ENCODE measurements at places on chromosomes 3 and 15. TPM values are rescaled to one million over a fixed set of nuclear protein-coding genes. Genes with fewer than 3 reads are reported as not detected.
A peak's percentile ranks its signal among the peaks of the same experiment; 100 is the strongest.

DNA sequence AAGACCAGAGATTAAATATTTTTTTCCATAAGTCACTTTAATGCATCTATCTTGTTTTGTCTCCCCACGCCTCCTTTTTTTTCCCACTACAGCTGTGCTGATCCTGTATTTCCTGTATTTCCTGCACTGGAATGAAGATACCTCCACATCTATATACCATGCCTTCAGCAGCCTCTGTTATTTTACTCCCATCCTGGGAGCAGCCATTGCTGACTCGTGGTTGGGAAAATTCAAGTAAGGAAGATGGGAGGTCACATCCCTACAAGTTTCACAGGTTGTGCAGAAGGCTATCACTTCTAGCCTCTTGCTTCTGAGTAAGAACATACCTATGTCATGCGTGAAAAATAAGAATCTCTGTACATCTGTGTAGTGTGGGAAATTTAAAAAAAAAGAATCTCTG lies 3.1 kb downstream of the SLC15A2 start:
- DNase-seq: no peak

Gene CELSR3
- total RNA-seq: 5.8 TPM

Gene RAB8B
- total RNA-seq: 20.5 TPM

Gene CCR8
- not detected for total RNA-seq

Gene PAK2
- total RNA-seq: 54.0 TPM

GRCh38 chr3:88641033-88641604 lies 466.3 kb upstream of the EPHA3 start:
- no peak for DNase-seq

DNA sequence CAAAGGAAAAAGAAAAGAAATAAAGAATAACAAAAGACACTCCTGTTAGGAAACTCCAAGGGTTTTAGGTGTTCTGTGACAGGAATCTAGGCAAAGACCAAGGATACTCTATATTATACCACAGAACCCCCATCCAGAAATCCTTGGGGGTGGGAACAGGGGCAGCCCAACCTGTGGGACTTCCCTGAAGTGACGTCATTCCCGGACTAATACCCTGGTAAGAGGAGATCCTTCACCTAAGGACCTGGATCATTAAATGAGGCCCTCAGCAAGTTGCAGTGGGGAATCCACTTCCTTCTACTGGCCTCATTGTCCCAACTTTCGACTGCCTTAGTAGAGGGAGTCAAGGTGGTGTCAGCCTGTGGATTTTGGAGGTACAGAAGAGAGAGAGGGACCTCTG lies 41.1 kb upstream of the ZNF148 start:
- no peak for DNase-seq

Gene CCDC54
- not detected for total RNA-seq

DNA sequence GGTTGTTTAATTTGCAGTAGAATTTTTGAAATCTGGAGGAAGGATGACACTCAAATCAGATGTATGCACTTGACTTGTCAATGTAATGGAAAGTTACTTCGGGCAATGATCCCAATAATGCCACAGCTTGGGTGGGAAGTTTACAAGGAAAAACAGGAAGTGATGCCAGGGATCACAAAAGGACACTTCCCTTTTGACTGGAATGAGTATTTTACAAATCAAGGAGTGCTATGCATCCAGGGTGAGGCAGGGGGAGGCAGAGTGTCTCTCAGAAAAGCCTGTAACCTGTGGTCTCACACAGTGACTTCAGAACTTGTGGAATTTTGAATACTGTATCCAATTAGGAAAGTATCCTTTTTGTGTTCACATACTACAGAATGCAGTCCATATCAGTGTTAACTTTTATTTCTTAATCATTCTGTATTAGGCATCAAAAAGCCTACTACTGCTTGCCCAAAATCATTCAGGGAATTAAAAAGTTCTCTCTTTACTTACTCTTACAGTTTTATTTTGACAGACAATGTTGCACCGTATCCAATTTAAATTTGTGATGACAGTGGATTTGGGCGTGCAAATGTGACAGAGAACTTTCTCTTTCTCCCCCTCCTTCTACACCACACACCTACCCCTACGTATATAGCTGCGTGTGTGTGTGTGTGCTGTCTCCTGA lies 445.1 kb downstream of the MECOM start:
- peak; percentile 86 for DNase-seq

Gene GOLGA8G
- not detected for total RNA-seq

GRCh38 chr3:77648664-77649063 lies 608.8 kb downstream of the ROBO2 start:
- DNase-seq: no peak

DNA sequence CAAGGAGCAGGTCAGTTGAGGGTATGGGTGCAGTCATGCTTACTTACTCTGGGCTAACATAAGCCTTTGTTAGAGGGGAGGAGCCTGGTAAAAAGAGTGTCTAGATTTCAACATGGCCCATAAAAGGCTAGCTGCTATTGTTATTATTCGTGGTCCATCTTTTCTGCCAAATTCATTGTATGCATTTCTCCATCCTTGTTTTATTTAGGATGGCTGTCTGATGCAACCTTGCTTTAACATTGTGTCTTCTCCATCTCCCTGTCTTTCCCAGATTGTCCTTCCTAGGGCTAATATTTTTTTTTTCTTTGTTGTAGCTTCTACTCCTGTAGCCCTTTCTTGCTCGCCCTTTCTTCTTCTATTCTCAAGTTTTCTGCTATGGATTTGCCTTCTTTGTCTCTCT lies 12.6 kb downstream of the RBMS3 start:
- DNase-seq: no peak

- no peak for DNase-seq
These were observed 94.7 kb downstream of the LRRC28 start for GRCh38 chr15:99345832-99346462.

Gene ALCAM
- 102 TPM for total RNA-seq

GRCh38 chr3:41987627-41988026 lies 25.7 kb upstream of the ULK4 start:
- no peak for DNase-seq

Gene CCRL2
- total RNA-seq: not detected

- no peak for DNase-seq
These were observed 298.9 kb upstream of the CBLB start for GRCh38 chr3:106167728-106168127.

GRCh38 chr3:72972706-72973030 lies 23.9 kb upstream of the PPP4R2 start:
- DNase-seq: no peak

Gene MUC20
- not detected for total RNA-seq

Gene LDHAL6B
- total RNA-seq: not detected

Gene KATNBL1
- total RNA-seq: 49.8 TPM

Gene SMCO1
- total RNA-seq: not detected

Gene GALNT15
- total RNA-seq: not detected

DNA sequence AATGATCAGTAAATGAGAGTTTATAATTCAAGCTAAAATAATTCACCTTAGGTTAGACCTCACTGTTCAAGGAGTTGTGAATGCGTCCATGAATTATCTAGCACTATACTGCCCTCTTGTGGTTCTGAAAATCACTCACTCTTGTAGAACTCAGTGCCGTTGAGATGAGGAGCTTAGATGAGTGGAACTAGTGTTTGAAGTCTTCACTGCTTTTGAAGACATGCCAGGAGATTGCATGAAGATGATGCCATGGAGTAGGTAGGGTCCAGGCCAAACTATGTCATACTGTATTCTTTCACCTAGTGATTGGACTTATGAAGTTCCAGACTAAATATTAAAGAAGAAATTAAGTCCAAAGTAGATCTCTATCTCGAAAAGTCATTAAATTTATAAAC lies 28.8 kb downstream of the LYSMD4 start:
- DNase-seq: peak; percentile 83

Gene TM4SF1
- total RNA-seq: 154 TPM

DNA sequence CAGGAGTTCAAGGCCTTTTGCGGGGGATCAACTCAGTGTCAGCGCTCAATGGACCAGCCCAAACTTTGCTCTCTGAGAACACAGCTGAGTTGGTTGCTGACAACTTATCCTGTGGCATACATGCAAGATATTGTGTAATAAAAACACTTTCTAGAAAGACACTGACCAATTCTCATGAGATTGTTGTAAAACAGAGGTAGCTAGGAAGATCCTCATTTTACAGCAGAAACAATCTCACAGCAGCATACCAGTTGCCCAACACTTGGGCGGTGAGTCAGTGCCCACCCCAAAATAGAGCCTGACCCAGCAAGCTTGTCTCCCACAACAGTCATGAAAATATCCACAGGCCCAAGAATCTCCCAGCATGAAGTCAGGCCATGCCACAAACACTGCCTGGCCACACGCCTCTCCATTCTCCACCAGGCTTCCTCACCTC lies 18.2 kb downstream of the KLHL6 start:
- DNase-seq: peak; percentile 41

GRCh38 chr15:91528801-91529200 lies 324.7 kb upstream of the SLCO3A1 start:
- DNase-seq: no peak

GRCh38 chr3:131731709-131732108 lies 228.9 kb upstream of the MRPL3 start:
- no peak for DNase-seq

Gene CCDC51
- 42.7 TPM for total RNA-seq

GRCh38 chr3:144957398-144958101 lies 985.9 kb downstream of the DIPK2A start:
- DNase-seq: no peak

Gene ST3GAL6
- 4.0 TPM for total RNA-seq

- DNase-seq: no peak
These were observed 731.6 kb downstream of the NAALADL2 start for GRCh38 chr3:175590745-175591144.

GRCh38 chr3:52527732-52528585 lies 5.7 kb downstream of the NT5DC2 start:
- DNase-seq: no peak

- DNase-seq: no peak
These were observed 6.9 kb downstream of the SLC38A3 start for GRCh38 chr3:50211930-50212329.

Gene ZBTB20
- total RNA-seq: 13.0 TPM

GRCh38 chr15:83732770-83733169 lies 78.8 kb downstream of the ADAMTSL3 start:
- DNase-seq: no peak

GRCh38 chr3:112894258-112894657 lies 47.6 kb upstream of the CD200R1L start:
- peak; percentile 71 for DNase-seq

DNA sequence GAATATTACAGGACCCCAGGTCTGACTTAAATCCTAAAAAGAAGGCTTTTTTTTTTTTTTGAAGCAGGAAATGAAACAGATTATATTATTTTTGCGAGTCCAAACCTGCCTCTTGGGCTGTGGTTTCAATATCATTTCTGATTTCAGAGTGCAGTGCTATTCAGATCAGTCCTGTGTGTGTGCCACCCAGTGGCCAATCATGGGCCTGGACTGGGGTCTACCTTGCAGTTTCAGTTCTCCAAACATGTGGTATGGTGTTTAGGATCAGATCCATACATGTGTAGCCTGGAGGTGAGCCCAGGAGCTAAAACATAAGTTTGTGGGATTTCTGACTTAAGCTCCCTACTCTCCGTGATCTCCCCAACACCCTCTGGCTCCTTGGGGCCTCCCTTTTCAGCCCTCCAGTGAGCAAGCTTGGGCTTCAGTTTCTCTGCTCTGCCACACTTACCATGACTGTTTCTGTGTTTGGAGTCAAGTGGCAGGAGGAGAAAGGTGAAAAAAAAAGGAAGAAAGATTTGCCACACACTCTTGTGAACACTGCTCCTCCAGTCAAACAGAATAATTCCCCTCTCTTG lies 12.1 kb upstream of the THSD4 start:
- no peak for DNase-seq

Gene NRROS
- not detected for total RNA-seq

DNA sequence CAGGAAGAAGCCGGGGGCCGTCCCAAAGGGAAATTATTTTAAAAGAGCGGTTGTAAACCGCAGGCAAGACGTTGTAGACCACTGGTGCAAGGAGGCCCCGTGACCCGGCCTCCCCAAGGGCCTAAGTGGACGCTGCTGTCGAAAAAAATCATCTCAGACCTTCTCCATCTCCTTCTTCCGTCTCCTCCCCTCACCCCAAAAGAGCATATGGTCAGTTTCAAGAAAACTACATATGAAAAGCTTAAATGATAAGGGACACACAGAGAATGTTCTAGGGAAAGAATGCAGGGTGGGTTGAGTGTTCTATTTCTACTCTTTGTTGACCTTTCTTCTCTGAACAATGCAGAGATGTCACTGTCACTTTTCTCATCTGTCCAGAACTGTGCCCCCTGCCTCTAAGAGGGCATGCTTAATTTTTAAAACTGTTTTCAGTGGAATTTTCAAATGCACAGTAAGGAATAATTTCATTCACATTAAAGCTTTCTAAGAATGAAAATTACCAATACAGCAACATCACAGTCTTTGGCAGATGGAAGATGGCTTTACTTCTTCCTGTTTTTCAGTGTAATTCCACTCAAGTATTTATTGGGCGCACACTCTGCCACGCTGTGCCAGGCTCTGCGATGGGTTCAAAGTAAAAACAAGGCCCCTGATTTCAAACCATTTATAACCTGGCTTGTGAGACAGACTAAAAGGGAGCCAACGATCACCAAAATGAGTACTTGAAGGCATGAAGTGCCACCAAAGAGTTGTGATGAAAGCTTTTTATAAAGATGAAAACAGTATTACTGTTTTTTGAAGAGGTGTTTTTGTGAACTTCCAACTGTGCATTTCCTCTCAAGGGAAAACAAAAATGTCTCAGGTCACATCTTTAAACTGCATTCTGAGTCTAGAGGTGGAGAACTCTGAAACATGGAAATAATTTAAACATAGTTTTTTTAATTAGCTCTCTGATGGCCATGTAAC lies 891 bp upstream of the TOP2B start:
- no peak for DNase-seq

- DNase-seq: no peak
These were observed 133.9 kb downstream of the DIPK2A start for GRCh38 chr3:144105542-144105941.

DNA sequence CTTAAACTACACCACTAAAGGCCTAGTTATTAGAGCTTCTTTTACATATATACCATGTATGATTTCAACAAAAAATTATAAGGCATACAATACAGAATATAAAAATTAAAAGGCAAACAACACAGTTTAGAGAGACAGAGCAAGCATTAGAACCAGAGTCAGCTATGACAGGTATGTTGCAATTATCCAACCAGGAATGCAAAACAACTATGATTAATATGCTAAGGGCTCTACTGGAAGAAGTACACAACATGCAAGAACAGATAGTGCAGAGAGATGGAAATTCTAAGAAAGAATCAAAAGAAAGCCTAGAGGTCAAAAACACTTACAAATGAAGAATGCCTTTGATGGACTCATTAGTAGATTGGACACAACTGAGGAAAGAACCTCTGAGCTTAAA lies 39.6 kb downstream of the CCDC54 start:
- no peak for DNase-seq

- DNase-seq: no peak
These were observed 91.0 kb downstream of the IGSF11 start for GRCh38 chr3:118943597-118943996.

GRCh38 chr3:21613372-21614070 lies 137.5 kb downstream of the ZNF385D start:
- no peak for DNase-seq

DNA sequence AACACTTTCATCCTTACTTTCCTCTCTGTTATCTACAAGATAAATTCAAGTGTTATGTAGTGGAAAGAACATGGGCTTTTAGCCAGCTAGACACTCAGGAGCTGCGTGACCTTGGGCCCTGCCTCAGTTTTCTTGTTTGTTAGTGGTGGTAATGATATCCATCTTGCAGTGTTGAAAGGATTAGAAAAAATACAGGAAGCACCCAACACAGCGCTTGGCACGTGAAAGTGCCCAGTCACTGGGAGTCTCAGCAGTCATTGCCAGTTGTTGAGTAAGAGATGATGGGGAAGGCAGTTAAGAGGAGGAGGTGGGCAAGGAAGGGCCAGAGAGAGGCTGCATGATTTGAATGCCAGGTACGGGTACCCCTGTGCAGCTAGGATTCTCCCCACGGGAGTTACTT lies 5.3 kb downstream of the PDIA5 start:
- no peak for DNase-seq

- DNase-seq: no peak
These were observed 1033.8 kb downstream of the DIPK2A start for GRCh38 chr3:145005427-145005826.
